ENCODE measurements at places on chromosomes 6 and 20.

- H3K4me1 ChIP-seq, result no peaks in the 10 kb centered on the region
- H3K4me3 ChIP-seq, result no peak overlapping the region
- H3K27ac ChIP-seq, result no peak overlapping the region
These were observed 76.8 kb downstream of the LINC00237 start for GRCh38 chr20:21029341-21029740.

DNA sequence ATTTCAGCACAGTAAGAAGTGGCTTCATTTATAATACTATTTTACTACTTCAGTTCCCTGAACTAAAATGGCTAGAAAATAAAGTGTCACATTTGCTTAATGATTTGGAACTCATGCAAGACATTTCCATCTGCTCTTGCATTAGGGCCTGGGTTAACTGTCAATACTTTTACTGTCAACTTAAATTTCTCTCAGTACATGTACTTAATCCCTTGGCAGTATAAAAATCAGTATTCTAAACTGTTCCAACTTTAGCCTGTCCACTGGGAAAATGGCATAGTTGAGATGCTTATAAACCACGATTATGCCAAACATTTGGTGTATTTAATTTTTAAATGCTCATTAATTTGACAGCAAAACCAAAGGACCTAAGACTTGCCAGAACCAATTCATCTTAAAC lies 154.5 kb downstream of the ASCC3 start:
- no peak for DNase-seq
- H3K27me3 ChIP-seq, result no peaks in the 10 kb centered on the region

GRCh38 chr6:49205526-49205925 lies 257.5 kb downstream of the MMUT start:
- no peak for DNase-seq
- H3K36me3 ChIP-seq, result no peaks in the 10 kb centered on the region
- H3K27me3 ChIP-seq, result no peaks in the 10 kb centered on the region
- H3K27ac ChIP-seq, result no peak overlapping the region

GRCh38 chr20:46900826-46901225 lies 6.2 kb downstream of the EYA2 start:
- H3K4me1 ChIP-seq, result no peaks in the 10 kb centered on the region
- peaks cover 36% of the 10 kb centered on the region for H3K27me3 ChIP-seq
- DNase-seq, result no peak
- H3K36me3 ChIP-seq, result no peaks in the 10 kb centered on the region
- no peak overlapping the region for H3K4me3 ChIP-seq
- no peak overlapping the region for H3K27ac ChIP-seq

- no peaks in the 10 kb centered on the region for H3K27me3 ChIP-seq
- H3K36me3 ChIP-seq, result no peaks in the 10 kb centered on the region
- DNase-seq, result no peak
- H3K4me3 ChIP-seq, result no peak overlapping the region
- H3K4me1 ChIP-seq, result no peaks in the 10 kb centered on the region
These were observed 38.0 kb downstream of the TGM2 start for GRCh38 chr20:38126932-38127621.

- no peak for DNase-seq
- no peaks in the 10 kb centered on the region for H3K4me1 ChIP-seq
- no peak overlapping the region for H3K4me3 ChIP-seq
- no peaks in the 10 kb centered on the region for H3K36me3 ChIP-seq
These were observed 134.9 kb upstream of the TOP1 start for GRCh38 chr20:40893610-40894236.

DNA sequence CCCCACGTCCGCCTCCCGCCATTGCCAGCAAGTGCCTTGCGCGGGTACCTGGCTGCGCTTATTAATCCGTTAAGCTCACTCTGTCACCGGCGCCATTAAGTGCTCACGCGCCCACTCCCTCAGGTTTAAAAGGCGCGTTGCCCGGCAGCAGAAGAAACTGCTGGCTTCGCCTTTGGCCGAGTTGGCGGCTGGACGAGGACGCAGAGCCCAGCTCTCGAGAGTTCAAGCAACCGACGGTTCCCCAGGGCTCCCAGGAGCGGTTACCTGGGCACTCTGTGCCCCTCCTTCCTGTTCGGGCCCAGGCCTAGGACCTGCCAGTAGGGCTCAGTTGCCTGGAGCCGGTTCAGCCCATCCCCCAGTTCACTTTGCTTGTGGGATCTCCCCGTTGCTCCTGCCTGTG lies at the start of gene GGTLC1:
TSS of gene GGTLC1 (minus strand) at position 219 of the 400 bp plus-strand sequence. CDS start 2,168 bp downstream, outside the sequence.
- H3K4me3 ChIP-seq, result no peak within 1 kb of the TSS
- DNase-seq, result no peak
- no peaks in the 10 kb centered on the region for H3K4me1 ChIP-seq
- H3K27me3 ChIP-seq, result no peaks in the 10 kb centered on the region
- no peak within 1 kb of the TSS for H3K27ac ChIP-seq

DNA sequence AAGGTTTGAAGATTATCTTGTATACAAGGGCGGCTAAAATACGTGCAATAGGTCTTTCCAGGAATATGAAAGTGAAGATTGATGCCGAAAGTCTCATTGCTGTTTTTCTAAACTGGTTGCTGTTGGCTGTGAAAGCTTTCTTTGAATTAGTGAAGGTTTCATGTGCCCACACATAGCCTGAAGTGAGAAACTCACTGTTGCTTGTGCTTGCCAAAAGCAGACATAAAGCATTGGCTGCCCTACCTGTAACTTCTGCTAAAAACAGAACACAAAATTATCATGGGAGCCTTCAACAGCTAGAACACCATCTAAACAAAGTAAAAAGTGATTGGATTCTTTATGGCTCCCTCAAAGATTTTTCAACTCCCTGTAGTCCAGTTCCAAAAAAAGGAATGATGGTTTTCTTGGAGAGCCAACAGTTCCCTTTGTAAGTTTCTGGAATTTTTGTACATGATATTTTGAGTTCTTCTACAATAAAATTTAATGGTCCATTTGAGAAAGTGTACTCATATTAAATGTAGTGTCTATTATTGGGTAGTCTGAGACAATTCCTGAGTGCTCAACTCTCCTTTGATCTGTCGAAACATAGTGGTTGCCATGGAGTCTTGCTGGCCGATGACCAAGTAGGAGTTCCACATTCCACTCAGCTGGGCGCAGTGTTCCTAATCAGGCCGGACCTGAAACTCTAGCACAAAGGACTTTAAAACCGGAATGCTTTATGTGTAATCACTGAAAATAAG lies 68.5 kb downstream of the PLEKHG1 start:
- DNase-seq, result peak; percentile 94
- H3K27me3 ChIP-seq, result peaks cover under 1% of the 10 kb centered on the region
- H3K4me3 ChIP-seq, result no peak overlapping the region

DNA sequence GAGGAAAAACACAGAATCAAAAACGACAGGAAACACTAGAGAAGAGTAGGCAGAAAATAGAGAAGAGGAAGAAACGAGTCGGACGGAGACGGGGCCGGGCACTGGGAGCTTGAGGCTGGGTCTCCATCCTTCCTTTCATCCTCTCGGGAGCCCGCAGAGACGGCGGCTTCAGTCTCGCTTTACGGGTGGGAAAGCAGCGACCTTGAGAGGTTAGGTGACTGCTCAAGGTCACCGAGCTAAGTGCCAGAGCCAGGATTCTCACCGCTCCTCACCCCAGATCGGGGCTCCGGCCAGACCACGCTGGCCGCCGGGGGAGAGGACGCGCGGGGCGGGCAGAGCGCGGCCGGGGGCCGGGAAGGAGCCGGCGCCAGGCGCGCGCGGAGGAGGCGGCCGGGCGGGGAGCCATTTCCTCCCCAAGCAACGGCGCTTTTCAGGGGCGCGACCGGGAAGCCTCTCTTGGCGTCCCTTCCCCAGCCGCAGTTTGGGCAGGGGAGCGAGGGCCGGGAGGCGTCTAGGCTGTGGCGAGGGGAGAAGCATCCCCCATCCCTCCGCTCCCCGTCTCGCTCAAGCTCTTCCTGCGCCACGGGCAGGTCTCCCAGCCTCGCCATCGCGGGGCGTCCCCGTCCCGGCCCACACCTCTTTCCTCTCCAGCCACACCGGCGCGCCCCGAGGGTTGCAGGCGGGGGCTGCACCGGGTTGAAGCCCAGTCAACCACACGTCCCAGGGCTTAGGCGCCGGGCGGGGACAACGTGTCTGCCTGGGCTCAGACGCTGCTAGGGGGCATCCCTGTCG lies 24.1 kb upstream of the MAP3K7 start:
- H3K4me3 ChIP-seq, result peak overlapping the region; percentile 18
- peak overlapping the region; percentile 74 for H3K27ac ChIP-seq
- no peaks in the 10 kb centered on the region for H3K4me1 ChIP-seq
- DNase-seq, result peak; percentile 42

DNA sequence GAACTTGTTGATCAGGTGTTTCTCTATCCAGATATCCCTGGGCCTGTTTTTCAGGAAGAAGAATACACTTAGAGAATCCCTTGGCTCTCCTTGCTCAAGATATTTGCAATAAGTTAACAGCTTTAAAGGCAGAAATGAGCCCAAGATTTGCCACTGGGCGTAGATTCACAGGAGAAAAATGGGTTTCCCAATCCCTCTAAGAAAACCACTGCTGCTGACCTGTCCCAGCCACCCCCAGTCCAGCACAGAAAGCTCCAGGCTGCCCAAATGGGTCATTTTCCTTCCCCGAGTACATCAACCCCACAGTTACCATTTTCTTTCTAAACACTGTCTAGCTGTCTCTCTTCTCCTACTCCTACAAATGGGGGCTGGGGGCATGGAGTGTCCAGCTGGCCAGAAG lies 67.3 kb downstream of the ANKRD60 start:
- DNase-seq, result no peak
- H3K27ac ChIP-seq, result no peak overlapping the region
- H3K36me3 ChIP-seq, result no peaks in the 10 kb centered on the region
- no peaks in the 10 kb centered on the region for H3K4me1 ChIP-seq
- H3K27me3 ChIP-seq, result no peaks in the 10 kb centered on the region
- H3K4me3 ChIP-seq, result no peak overlapping the region

GRCh38 chr6:76264468-76264867 lies 192.0 kb upstream of the IMPG1 start:
- H3K4me3 ChIP-seq, result no peak overlapping the region
- H3K4me1 ChIP-seq, result no peaks in the 10 kb centered on the region

DNA sequence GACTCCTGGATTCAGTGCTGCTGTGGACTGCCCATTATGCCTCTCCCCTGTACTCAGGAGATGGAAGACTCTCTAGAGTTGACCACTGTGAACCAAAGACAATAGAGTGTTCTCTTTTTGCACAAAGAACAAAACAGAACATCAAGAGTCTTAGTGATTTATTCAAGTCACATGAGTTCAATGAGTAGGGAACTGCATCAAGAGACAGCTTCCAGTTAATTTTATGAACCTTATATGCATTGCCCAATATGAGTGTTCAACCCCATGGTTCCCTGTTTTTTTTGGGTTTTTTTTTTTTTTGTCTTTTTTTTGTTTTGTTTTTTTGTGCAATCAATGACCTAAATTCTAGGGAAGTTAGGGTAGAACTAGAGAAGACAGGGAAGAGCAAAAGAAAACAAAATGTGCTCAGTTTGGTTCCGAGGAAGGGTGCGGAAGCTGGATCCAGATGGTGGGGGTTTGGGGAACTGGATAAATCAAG lies 224.3 kb downstream of the MAFB start:
- no peak for DNase-seq
- peak overlapping the region; percentile 57 for H3K27ac ChIP-seq
- no peaks in the 10 kb centered on the region for H3K36me3 ChIP-seq
- no peak overlapping the region for H3K4me3 ChIP-seq
- no peaks in the 10 kb centered on the region for H3K4me1 ChIP-seq

DNA sequence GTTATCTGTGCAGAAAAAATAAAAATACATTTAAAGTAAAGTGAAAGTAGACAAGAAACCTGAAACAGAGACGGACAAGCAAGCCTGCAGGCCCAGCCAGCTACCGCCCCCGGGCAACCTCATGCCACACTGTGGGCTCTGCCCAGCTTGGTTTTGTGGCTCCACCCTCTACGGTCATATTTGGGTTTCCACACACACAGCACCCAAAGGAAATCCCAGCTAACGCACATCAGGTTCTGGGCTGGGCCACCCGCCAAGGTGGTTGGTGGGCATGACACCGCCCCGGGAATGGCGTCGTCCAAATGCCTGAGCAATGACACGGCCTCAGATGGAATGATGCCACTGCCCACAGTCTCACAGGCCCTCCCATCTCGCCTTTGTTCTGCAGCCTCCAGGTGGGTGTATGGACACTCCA lies 22.9 kb downstream of the FAM110A start:
- DNase-seq, result no peak
- H3K36me3 ChIP-seq, result no peaks in the 10 kb centered on the region
- H3K4me1 ChIP-seq, result no peaks in the 10 kb centered on the region
- no peaks in the 10 kb centered on the region for H3K27me3 ChIP-seq
- no peak overlapping the region for H3K4me3 ChIP-seq
- H3K27ac ChIP-seq, result no peak overlapping the region

- no peaks in the 10 kb centered on the region for H3K27me3 ChIP-seq
- no peaks in the 10 kb centered on the region for H3K36me3 ChIP-seq
- H3K4me1 ChIP-seq, result no peaks in the 10 kb centered on the region
These were observed 434.4 kb downstream of the HAO1 start for GRCh38 chr20:7505835-7506221.

- no peak overlapping the region for H3K27ac ChIP-seq
- no peak overlapping the region for H3K4me3 ChIP-seq
- no peak for DNase-seq
- H3K36me3 ChIP-seq, result peaks cover 5% of the 10 kb centered on the region
These were observed 45.3 kb upstream of the RIN2 start for GRCh38 chr20:19712721-19713260.

DNA sequence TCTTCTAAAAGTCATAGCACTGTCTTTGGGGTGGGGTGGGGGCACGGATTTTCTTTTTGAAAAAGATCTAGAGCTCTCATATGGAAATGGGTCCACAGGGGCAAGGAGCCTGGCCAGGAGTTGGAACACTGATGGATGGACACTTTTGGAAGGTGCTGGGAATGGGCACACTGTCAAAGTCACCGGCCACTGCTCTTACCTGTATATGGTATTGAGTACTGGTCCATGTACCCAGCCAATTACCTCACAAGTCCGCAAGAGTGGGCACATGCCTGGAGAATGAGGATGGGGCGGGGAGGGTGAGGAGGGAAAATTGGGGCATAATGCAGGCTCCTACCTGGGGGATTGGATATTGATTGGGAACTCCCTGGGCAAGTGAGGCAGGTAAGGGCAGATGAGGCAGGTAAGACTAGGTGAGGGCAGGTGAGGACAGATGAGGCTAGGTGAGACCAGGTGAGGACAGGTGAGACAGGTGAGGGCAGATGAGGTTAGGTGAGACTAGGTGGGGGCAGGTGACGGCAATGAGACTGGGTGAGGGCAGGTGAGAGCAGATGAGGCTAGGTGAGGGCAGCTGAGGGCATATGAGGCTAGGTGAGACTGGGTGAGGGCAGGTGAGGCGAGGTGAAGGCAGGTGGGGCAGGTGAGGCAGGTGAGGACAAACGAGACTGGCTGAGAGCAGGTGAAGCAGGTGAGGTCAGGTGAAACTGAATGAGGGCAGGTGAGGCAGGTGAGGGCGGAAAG lies 167.9 kb downstream of the NRN1 start:
- no peak overlapping the region for H3K27ac ChIP-seq
- DNase-seq, result peak; percentile 12
- no peaks in the 10 kb centered on the region for H3K36me3 ChIP-seq
- H3K27me3 ChIP-seq, result no peaks in the 10 kb centered on the region

DNA sequence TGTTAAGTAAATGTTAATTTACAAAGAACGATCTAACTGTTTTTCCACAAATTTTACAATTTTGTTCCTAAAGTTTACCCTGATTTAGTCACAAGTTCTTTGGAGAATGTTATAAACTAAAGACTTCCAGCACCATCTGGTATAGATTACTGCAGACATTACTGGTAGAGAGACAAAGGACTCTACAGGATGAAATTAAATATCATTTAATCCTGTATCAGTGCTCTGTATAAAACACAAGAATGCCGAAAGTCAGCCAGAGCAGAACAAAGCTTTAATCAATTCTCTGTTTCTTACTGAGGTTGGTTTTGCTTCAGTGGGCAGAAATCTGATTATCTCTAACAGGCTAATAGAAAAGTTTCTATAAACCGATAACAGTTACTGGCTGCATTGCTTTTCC lies 763.6 kb downstream of the TENT5A start:
- H3K4me1 ChIP-seq, result no peaks in the 10 kb centered on the region
- no peaks in the 10 kb centered on the region for H3K27me3 ChIP-seq
- H3K4me3 ChIP-seq, result no peak overlapping the region
- no peak overlapping the region for H3K27ac ChIP-seq
- no peak for DNase-seq
- H3K36me3 ChIP-seq, result no peaks in the 10 kb centered on the region
